Ureter (tissue), 1 donor: ENCODE measurements at places on chromosomes 5 and 9. TPM values are rescaled to one million over a fixed set of nuclear protein-coding genes. Genes with fewer than 3 reads are reported as not detected.

RLN2 gene
- 0.55 TPM for total RNA-seq

SPINK6 gene
- not detected for total RNA-seq

LCN15 gene
- not detected for total RNA-seq

DOCK2 gene
- 22.4 TPM for total RNA-seq

SUSD3 gene
- total RNA-seq, result 3.0 TPM

BHMT gene
- 8.7 TPM for total RNA-seq

IL9 gene
- total RNA-seq, result not detected

AQP3 gene
- 203 TPM for total RNA-seq

COL15A1 gene
- 63.2 TPM for total RNA-seq

PAPPA gene
- 4.9 TPM for total RNA-seq

IRX1 gene
- total RNA-seq, result not detected

SPINK4 gene
- not detected for total RNA-seq

SPAG8 gene
- total RNA-seq, result 6.4 TPM

SMIM3 gene
- total RNA-seq, result 23.1 TPM

FGF18 gene
- 0.81 TPM for total RNA-seq

NUTM2F gene
- not detected for total RNA-seq

FRMD3 gene
- total RNA-seq, result 16.8 TPM

SCGB3A1 gene
- 1.4 TPM for total RNA-seq

PCDHB6 gene
- total RNA-seq, result 1.6 TPM

KLHL9 gene
- 27.8 TPM for total RNA-seq

MAMDC4 gene
- 10.7 TPM for total RNA-seq

IFNA21 gene
- total RNA-seq, result not detected

KCNV2 gene
- not detected for total RNA-seq

KIF4B gene
- not detected for total RNA-seq

RRAGA gene
- 90.4 TPM for total RNA-seq

ADCY2 gene
- total RNA-seq, result 13.1 TPM

PCDHB13 gene
- 6.2 TPM for total RNA-seq

TUSC1 gene
- 13.3 TPM for total RNA-seq

FAXDC2 gene
- 15.0 TPM for total RNA-seq

PLPP6 gene
- 11.4 TPM for total RNA-seq

TLX3 gene
- total RNA-seq, result not detected

FYB1 gene
- total RNA-seq, result 17.9 TPM

DMRT3 gene
- total RNA-seq, result not detected

BARHL1 gene
- total RNA-seq, result not detected

ATP6V1G1 gene
- total RNA-seq, result 136 TPM

TMC1 gene
- total RNA-seq, result 3.5 TPM

PHF24 gene
- 1.7 TPM for total RNA-seq

CCDC187 gene
- total RNA-seq, result 9.0 TPM

ADAMTS2 gene
- 13.3 TPM for total RNA-seq

COQ4 gene
- total RNA-seq, result 91.8 TPM

ATOX1 gene
- total RNA-seq, result 88.6 TPM

PCDHA9 gene
- total RNA-seq, result 0.34 TPM

CENPK gene
- total RNA-seq, result 2.3 TPM

SHOC1 gene
- total RNA-seq, result 0.16 TPM

HMMR gene
- total RNA-seq, result 0.31 TPM

ZBTB43 gene
- total RNA-seq, result 22.0 TPM

PTPRD gene
- 20.9 TPM for total RNA-seq

IFNA17 gene
- not detected for total RNA-seq

GCNT4 gene
- 17.8 TPM for total RNA-seq
